ENCODE measurements at places on chromosomes 6 and 20.

DNA sequence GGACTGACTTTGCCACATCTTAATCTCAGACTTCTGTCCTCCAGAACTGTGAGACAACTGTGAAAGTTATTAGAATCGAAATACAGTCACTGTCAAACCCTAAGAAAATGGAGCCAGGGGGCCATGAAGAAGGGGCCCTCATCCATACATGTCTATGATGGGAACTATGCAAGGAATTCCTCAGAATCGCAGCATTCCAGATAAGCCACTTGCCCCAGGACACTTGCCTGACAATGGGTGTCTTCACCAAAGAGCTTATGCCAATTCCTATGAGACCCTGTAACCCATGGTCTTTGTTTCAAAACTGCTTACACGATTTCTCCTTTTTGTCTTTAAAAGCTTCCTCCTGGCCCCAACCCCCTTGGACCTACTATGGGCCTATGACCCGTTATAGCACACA lies 90.4 kb upstream of the FOXP4 start:
- no peak for DNase-seq

DNA sequence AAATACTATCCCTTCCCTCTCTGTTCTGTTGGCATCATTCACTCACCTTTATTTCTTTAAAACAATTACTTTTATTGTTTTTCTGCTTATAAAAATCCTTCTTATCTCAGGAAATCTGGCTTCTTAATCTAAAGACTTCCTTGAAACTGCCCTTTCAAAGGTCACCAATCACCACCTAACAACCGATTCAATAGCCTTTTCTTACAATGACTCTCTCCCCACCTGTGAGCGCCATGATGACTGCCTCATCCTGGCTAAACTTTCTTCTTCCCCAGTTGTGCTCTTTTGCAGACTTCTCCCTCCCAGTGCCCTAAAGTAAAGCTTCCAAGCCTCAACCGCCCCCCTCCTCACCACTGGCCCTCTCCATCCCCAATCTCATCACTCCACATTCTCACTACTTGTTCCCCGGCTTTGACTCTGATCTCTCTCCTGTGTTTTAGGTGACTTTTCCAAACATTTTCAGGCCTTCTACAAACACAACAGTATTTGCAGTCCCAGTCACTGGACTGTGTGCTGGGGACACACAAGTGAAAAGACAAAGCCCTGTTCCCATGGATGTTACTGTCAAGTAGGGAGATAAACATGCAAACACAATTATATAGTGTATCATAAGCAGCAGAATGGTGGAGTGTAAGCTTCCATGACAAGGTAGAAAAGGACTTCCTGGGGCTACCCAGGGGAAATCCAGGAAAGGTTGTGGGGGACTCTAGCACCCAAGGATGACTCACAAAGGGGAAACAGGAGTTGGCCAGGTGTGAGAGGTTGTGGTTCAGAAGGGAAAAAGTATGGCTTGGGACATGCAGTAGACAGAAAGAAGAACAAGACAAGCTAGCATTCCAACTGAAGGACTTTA lies 12.8 kb downstream of the NHSL1 start:
- DNase-seq, result no peak

DNA sequence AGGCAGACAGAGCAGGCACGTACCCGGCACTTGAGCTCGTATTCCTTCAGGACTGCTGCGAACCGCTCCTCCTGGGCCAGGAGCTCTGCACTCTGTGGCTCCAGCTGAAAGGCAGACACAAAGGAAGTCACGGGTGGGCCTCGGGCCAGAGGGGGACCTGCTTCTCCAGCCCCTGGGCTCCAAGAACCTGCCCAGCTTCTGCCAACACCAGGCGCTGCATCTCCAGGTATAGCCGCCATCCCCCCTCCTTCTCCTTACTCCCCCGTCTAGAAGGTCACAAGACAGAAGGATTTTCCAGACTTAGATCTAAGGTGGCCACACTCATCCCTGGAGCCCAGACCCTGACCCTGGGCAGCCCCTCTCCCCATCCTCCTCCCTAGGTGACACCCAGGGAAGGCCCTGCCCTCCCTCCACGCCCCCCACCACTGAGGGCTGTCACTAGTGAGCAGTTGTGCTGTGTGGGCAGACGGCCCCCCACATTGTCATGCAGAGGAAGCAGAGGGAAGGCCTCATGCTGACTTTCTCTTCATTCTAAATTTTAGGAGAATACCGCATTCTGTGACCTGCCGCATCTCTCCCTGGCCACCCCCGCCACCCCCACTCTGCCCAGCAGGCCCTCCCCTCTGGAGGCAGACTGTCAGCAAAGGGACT lies 81.9 kb downstream of the GINS1 start:
- DNase-seq, result no peak

- no peak for DNase-seq
Observed at GRCh38 chr6:13384966-13385365, 56.6 kb upstream of the TBC1D7 start.

GRCh38 chr6:152566103-152566875 lies 70.9 kb downstream of the SYNE1 start:
- no peak for DNase-seq

GRCh38 chr20:10076126-10077080 lies 41.6 kb downstream of the ANKEF1 start:
- DNase-seq, result no peak

DNA sequence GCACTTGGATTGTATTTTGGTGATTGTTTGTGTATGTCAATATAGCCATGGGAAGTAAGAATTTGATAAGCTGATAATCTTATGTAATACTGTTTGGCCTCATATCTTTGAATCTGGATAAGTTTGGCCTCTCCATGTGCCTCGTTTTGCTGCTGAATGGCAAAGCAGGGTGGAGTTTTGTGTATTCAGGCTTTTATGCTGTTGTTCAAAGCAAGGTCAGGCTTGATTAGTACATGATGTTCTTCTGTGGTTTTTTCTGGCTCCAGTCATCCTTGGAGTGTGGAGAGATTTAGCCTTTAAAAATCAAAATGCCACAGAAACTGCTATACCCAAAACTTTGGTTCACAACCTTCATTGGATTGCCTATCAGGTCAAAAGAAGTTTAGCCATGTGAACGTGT lies 728.9 kb upstream of the GJE1 start:
- DNase-seq, result no peak

DNA sequence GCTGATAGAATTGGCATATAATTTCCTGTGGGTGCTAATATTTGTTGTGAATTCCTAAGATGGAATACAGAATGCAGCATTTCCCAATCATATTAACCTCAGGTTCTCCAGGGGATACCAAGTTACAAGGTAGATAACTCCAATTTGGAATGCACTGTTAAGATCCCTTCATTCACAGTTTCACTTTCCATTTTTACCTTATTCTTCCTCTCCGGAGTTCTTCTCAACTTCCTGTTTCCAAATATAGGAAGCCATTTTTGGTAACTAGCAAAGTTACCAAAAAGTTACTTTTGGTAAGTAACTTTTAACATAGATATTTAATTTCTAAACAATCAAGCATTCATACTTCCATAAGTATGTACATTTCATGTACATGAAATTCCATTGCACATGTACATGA lies 63.5 kb upstream of the PHACTR2 start:
- DNase-seq, result no peak

GRCh38 chr6:140857739-140858380 lies 1274.9 kb upstream of the GJE1 start:
- peak; percentile 6 for DNase-seq

DNA sequence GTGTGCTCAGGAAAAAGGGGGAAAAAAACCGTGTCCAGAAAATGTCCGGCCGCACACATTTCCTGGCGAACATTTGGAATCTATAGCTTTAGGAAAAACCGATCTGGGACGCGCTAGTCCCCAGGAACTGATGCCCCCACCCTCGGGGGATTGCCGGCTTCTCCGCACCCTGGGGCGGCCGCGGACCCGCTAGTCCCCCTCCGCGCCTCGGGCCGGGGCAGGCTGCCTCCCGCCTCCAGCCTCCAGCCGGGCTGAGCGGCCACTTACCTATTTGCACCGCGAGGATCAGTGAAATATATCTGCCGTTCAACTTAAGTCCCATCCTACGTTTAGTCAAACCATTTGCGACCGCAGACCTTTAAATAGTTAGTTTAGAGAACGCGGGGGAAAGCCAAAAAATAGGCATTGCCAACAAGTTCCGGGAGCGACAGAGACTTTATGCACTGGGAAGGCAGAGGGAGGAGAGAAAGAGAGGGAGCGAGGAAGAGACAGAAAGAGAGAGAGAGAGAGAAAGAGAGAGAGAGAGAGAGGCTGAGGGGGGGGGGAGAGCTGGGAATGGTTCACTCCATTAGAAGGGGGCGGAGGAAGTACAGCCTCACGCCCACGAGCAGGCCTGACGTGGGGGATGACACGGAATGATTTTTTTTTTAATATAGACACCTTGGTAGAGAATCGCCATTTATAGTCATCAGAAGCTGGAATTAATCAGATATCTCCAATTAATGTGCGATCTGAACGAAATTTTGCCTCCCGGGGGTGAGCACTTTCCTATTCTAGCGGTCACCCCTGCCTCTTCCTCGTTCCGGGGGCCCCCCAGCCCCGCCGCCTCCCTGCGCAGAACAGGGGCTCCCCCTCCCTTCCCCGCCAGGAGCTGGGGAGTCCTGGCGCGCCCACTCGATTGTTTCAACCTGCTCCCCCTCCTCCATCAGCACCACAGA lies at the start of gene NRN1:
Gene NRN1 (minus strand): TSS at position 498 of the 938 bp plus-strand sequence. CDS start 176 bp downstream, at position 322.
- no peak for DNase-seq

DNA sequence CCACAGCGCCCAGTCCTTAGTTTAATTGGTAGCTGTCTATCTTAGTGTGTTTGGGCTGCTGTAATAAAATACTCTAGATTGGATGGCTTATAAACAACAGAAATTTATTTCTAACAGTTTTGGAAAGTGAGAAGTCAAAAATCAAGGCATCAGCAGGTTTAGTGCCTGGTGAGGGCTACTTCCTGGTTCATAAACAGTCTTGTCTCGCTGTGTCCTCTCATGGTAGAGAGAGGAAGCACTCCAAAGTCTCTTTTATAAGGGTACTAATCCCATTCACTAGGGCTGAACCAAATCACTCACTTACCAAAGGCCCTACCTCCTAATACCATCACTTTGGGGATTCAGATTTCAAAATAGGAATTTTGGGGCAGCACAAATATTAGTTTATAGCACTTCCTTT lies 336.9 kb upstream of the RSPO3 start:
- no peak for DNase-seq

DNA sequence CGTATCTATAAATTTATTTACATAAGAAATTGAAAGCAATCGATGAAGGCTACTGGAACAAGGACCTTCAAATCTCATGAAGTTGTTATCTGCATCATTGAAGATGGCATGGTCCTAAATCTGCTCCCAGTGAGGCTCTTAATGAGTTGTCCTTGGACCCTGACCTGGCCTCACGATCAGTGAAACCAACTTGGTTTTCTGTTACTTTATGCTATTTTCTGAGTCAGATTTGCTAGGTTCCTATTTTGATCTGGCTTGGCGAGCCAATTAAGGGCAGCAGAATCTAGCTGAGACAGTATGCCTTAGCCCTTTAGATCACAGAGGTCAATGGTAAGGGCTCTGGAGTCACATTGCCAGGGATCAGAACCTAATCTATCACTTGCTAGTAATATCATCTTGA lies 30.1 kb upstream of the NOX3 start:
- no peak for DNase-seq

- DNase-seq, result no peak
Observed at GRCh38 chr20:2986466-2986865, 57.0 kb upstream of the GNRH2 start.

DNA sequence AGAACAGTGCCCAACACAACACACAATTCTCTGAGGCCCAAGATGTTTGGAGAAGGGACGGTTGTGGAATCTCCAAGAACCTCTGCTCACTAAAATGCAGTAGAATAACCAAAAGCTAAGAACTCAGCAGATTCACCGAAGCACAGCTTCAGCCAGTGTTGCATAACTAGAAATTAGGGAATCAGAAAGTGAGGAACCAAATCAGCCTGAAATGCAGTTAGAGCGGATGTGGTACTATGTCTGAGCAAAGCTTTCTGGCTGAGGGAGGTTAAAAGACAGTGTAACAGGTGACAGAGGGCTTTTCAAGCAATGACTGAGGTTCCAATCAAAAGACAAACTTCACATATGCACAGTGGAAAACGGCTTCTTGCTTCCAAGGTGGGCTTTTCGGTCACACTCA lies 197.9 kb upstream of the KCNK16 start:
- no peak for DNase-seq

- no peak for DNase-seq
Observed at GRCh38 chr6:36959555-36960250, 5.2 kb downstream of the PI16 start.

DNA sequence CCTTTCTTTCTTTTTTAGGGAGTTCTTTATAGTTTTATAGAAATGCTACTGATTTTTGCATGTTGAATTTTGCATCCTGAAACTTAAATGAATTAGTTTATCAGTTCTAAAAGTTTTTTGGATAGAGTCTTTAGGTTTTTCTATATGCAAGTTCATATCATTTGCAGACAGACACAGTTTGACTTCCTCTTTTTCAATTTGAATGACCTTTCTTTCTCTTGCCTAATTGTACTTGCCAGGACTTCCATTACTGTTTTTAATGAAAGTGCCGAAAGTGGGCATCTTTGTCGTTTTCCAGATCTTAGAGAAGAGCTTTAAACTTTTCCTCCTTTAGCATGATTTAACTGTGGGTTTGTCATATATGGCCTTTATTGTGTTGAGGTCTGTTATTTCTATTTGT lies 21.1 kb upstream of the EDN1 start:
- DNase-seq, result no peak

- DNase-seq, result no peak
Observed at GRCh38 chr6:93021235-93021915, 398.0 kb downstream of the EPHA7 start.

DNA sequence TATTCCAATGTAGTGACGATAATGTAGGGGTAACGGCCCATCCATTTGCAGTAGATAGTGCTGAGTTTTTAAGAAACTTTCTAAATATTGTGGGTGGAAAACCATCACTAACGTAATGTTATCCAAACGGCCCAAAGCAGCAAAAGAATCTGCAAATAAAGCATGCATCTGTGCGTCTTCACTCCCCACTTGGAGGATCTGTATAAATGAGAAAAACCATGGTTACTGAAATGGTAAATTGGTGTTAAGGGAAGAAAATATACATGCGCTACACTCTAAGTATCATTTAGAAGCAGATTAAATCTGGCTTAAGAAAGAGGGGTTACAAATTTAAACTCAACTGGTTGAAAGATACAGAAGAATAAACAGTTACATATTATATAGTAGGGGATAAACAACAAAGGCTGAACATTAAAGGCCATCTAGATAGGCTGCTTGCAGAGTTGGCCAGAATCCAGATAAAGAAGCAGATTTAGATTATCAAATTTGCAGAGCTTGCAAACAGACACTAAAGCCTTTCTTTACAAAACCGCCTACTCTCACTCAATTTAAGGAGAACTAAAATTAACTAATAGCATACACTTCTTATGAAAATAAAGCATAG lies 93.3 kb downstream of the SESN1 start:
- DNase-seq, result no peak

- DNase-seq, result no peak
Observed at GRCh38 chr6:14810021-14810420, 435.8 kb upstream of the JARID2 start.

Measured in NCI-H2107 (cell line).